Liver (tissue), 10 donors: ENCODE measurements at places on chromosomes 2 and 18.
A peak's percentile ranks its signal among the peaks of the same experiment; 100 is the strongest.

DNA sequence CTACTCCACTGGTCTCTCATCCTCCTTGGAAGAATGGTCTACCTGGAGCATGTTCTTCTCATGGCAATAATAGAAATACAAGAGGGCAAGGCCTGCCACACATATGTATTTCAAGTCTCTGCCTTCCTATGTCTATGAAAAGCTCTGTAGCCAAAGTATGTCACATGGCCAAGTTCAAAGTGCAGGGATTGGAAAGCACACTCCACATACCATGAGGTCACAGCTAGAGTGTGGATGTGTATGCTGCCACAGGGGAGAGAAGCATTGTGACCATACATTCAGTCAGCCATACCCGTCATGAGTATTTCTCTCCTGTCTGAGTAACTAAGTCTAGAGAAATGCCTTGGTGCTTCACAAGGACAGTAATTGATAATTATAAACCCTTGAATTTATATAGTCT is 8.8 kb upstream of the EIF2AK3 start:
- no peak for DNase-seq

DNA sequence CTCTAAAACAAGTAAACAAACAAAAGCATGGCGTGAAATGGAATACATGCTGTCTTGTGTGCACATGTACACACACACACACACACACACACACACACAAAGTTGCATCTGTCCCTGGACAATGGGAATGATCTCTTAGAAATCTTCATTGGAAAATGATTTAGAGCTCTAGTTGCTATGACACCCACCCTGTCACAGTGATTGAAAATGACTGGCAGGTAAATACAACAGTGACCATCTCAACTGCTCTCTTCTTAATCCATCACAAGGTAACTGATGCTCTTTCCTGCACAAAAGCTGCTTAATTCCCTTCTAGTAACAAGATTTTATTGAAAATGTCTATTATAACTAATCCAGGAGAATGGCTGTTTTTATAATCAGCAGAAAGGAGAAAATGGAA is 1011.7 kb upstream of the GYPC start:
- no peak for DNase-seq

DNA sequence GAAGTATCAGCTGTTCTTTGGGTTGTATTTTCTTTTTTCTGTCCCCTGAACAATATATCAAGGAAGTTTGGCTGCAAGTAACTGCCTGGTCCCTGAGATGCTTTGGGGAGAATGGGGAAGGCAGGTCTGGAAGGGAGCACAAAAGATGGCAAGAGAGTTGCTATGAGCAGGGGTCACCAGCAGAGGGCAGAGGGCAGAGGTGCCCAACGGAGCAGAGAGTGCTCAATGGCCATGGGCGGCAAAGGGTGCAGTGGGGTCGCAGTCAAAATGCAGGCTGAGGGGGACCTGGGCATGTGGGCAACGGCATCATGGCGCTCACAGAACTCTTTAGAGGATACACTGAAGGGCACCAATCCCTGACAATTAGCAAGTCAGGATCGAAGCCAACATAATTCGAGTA is 107.7 kb upstream of the ATP8B1 start:
- DNase-seq = peak; percentile 38

DNA sequence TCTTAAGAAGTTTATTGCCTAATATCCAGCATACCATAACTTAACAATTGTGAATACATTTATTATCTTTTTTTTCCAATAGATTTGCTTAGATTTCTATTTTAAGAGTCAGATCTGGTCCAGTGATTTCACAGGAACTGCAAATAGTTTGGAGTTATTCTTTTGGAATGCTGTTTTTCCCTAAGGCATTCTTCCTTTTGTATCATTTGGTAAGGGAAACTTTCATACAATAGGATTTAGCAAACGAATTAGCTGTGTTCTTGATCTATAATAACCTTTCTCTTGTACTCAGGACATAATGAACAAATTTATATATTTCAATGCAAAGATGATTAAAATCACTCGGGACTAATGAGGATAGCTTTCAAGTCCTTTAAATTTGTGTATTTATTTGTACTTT is 201.6 kb downstream of the ERBB4 start:
- no peak for DNase-seq

- DNase-seq = no peak
Observed at GRCh38 chr18:72147830-72148229, 396.3 kb downstream of the CBLN2 start.

GRCh38 chr2:27902098-27902497 is 11.6 kb downstream of the BABAM2 start:
- DNase-seq = no peak

DNA sequence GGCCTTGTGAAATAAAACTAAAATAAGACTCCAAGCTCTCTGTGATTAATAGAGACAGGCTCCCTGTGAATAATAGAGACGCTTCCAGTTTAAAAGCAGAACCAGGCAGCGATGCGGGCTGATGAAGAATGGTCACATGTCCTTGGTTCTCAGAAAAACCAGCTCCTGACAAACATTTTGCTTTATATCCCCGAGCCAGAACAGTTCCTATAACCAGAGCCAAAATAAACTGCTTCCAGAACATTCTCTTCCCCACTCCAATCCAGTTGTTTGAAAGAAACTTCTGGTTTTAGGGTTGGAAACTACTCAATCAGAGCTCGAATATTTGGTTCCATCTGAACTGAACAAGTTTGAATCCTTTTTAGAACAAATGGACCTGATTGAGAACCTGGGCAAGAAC is 213.7 kb downstream of the TSN start:
- no peak for DNase-seq

DNA sequence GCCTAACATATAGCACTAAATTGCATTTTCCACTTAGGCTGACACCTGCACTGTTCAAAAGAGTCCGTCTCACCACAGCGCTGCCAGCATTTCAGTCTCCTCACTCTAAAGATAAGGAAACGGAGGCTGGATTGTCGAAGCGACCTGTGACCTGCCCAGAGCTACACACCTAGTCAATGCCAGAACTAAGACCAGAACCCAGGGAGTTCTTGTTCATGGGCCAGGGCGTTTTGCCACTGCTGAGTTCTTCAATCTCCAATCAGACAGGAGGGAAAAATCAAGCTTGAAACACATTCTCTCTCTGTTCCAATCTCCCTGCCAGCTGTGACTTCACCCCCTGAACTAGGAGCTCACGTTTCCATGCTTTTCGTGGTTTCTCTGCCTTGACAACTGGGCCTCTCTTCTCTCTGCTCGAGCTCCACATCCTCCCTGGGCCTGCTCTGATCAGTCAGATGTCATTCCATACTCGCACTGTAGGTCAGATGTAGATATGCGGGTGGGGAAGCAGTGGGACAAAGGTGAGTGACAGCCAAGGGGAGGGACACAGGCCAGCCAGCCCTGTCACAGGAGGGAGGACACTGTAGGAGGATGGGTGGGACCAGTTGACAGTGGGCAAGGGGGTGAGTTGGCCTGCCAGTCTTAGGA is 221.1 kb upstream of the SMAD2 start:
- no peak for DNase-seq

DNA sequence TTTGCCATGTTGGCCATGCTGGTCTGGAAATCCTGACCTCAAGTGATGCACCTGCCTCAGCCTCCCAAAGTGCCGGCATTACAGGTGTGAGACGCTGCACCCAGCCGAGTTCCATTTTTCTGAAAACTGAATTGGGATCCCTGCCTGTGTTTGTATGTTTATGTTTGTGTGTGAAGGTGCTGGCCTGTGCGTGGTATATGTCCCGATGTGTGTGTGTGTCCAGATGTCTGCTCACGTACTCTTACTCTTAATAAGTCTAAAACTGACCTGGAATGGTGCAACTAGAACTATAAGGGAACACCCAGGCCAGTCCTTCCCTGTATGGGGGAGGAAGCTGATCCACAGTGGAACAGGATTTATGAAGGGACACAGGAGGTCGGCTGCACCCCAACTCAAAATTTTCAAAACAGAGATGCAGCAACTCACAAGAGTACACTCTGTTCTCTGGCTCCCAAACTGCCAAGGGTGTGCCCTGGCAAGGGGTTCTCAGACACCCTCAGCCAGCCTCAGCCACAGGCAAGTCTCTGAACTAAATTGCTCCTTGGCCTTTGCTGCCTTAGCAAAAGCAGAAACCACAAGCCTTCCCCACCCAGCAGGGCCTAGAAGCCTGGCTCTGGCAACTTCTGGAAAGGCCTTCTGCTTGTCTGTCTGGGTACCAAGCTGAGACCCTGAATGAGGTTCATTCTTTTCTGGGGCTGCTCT is 36.5 kb downstream of the RHOB start:
- no peak for DNase-seq

- DNase-seq = no peak
Observed at GRCh38 chr2:201263779-201264178, 3.4 kb downstream of the CASP8 start.

- no peak for DNase-seq
Observed at GRCh38 chr2:220377482-220378155, 750.2 kb downstream of the SLC4A3 start.

GRCh38 chr18:56927786-56928185 is 219.1 kb upstream of the BOD1L2 start:
- DNase-seq = no peak

DNA sequence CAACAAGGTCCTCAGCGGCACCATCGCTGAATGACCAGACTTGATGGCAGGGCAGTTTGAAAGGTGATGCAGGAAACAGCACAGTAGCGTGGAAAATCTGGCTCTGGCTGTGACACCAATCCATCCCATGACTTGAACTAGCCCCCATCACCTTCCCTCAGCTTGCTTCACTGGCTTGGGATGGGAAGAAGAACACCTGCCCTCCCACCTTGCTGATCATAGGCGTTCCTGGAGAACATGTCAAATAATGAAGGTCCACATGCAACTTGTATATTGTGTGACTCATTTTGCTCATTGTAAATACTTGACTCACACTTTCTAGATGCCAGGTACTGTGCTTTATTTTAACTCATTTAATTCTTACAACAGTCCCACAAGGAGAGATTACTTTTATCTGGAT is 292.4 kb upstream of the SPRED2 start:
- DNase-seq = no peak

DNA sequence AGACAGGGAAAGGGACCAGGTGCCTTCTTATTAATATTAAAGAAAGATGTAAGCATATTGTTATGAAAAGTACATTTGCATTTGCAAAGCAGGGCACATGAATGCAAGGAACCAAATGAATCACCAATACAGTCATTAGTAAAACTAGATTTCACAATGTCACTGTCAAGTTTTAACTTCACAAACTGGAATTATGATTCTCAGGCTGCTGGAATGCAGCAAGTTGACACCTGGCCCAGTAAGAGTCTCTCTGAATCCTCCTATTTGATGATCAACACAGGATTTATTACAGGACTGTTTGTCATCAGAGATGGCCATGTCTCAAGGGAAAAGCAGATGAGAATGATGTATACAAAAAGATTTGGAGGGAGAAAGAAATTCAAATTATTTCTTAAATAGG is 72.9 kb upstream of the STK39 start:
- no peak for DNase-seq

DNA sequence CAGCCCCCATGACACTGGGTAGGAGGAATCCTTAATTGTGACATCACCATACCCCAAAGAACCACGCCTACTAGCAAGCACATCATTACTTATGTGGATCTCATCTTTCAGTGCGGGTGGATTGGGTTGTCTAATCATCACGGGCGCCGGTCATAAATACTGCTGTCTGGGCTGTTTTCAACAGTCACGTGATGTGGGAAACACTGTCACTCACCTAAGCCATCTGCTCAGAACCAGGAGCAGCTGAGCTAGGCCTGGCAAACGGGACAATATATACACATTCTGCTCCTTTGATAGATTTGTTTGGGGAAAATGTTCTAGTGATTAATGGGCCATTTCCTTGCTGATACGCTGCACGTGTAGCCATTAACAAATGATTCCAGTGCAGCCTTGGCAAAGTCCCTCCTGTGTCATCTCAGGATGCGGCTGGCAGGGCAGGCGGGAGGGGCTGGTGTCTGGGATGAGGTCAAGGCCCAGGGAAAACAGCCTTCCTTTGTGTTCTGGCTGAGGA is 145.9 kb upstream of the COPS8 start:
- DNase-seq = no peak

- no peak for DNase-seq
Observed at GRCh38 chr2:189151906-189152305, 27.7 kb downstream of the COL5A2 start.

GRCh38 chr2:71678874-71679273 is 225.5 kb downstream of the DYSF start:
- no peak for DNase-seq
